ENCODE measurements at places on chromosomes 4 and X.

GRCh38 chr4:32645653-32646052 is 1925.5 kb downstream of the PCDH7 start:
- DNase-seq = no peak

- DNase-seq = no peak
These were observed 9.6 kb upstream of the INTU start for GRCh38 chr4:127622921-127623796.

GRCh38 chr4:19806865-19807264 is 444.8 kb upstream of the SLIT2 start:
- DNase-seq = no peak

- DNase-seq = no peak
These were observed 291.4 kb downstream of the RPA4 start for GRCh38 chrX:97175147-97175546.

- DNase-seq = no peak
These were observed 30.5 kb upstream of the NEUROG2 start for GRCh38 chr4:112546476-112546875.

DNA sequence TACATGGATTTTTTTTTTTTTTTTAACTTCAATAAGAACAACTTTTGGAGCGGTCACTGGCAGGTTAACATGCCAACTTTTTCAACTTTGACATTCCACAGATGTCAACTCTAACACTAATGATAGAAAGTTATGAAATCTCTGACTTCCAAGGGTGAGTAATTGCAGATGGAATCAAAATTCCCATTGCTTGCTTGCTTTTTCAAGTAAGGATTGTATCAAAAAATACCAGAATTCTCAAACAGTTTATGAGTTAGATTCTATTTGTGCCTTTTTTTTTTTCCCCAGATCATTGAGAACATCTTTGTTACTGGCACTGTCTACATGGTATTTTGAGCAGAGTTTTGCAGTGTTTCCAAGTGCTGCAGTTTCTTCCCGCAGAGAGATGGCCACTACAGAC is 50.3 kb upstream of the OTUD4 start:
- no peak for DNase-seq

- DNase-seq = no peak
These were observed 10.9 kb upstream of the DDX3X start for GRCh38 chrX:41322821-41323603.

DNA sequence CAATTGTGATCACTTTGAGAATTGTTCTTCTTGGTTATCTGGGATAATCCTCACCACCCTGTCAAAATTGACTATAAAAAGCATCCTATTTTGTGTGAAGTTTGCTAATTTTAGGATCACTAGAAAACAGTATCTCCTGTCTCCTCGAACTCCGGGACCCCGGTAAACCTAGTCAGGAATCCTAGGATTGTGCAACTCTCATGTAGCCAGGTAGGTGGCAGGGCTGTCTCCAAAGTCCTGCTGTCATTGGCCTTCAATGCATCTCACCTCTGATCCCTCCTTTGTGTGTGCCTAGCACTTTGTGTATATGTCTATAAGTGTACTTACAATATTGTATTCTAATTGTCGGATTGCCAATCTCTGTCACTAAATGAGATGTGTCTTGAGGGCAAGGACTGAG is 1564.8 kb downstream of the RPA4 start:
- DNase-seq = no peak

- no peak for DNase-seq
These were observed 8.0 kb downstream of the MAN2B2 start for GRCh38 chr4:6582889-6583490.

- no peak for DNase-seq
These were observed 132.9 kb upstream of the IGFBP7 start for GRCh38 chr4:57243076-57243475.

- no peak for DNase-seq
These were observed 2.7 kb downstream of the JAKMIP1 start for GRCh38 chr4:6197433-6198174.

- no peak for DNase-seq
These were observed 730 bp downstream of the VBP1 start for GRCh38 chrX:155216940-155217440.

GRCh38 chr4:24042094-24042493 is 152.2 kb upstream of the PPARGC1A start:
- DNase-seq = no peak

GRCh38 chrX:129161108-129161507 is 362.2 kb downstream of the SMARCA1 start:
- no peak for DNase-seq
